ENCODE measurements at places on chromosomes 2 and 18. TPM values are rescaled to one million over a fixed set of nuclear protein-coding genes. Genes with fewer than 3 reads are reported as not detected.

DNA sequence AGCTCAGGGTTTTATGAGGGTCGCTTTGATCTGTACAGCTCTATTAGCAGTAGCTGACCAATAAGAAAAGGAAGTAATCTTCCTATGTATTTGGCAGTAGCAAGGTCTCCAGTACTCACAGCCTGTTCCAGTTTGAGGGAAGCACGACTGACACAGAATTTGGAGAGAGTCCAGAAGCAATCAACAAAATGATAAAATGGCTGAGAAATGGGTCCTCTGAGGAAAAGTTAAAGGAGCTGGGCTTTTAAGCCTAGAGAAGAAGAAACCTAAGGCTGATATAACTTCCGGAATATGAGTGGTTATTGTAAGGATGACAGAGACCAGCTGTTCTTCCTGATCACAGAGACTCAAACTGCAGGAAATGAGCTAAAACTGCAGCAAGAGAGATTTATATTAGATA, 382.8 kb downstream of the GPD2 start:
- no peak for DNase-seq

- DNase-seq, result no peak
Observed at GRCh38 chr18:60200558-60200957, 172.0 kb downstream of the MC4R start.

GRCh38 chr2:187890690-187891089, 336.5 kb upstream of the TFPI start:
- DNase-seq, result no peak

DNA sequence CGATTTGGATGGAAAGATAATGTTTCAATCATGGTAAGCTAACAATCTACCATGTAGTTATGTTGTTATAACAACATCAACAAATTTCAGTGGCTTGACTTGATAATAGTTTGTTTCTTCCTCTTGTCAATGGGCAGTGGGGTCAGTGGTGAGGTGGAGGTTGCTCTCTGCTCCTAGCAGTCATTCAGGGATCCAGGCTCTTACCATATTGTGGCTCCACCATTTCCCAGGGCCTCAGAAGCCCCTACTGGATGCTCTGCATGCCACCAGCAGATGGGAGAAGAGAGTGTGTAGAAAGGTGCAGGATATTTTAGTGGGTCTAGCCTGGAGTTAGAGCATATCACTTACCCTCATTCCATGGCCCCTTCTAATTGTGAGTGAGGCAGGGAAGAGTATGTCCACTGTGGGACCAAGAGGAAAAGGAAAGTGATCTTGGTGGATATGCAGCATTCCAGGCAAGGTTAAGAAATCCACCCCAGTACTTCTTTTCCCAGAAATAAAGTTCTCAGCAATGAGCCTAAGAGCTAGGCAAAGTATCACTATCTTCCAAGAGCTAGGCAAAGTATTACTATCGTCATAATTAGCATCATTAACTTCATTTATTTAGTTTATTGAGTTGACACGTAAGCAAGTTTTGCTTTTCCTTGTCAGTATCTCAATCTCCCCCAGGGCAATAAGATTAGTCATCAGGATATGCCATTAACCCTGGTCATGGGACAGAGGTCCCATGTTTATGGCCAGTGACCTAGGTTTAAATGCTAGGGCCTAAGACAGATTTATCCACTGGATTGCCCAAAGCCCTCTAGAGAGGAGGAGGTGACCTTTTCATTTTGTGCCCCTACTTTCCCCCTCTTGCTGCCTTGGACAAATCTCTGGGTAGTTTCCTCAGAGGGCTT, 4.2 kb upstream of the IWS1 start:
- no peak for DNase-seq

The UGT1A8 gene
- total RNA-seq, result not detected
